Cardiac septum (tissue), 1 donor: ENCODE measurements at places on chromosomes 2 and 18. TPM values are rescaled to one million over a fixed set of nuclear protein-coding genes. Genes with fewer than 3 reads are reported as not detected.

The ANKRD29 gene
- 3.9 TPM for total RNA-seq

The SEPTIN2 gene
- total RNA-seq = 219 TPM

The DDX18 gene
- total RNA-seq = 32.4 TPM

The LIMS3 gene
- 6.4 TPM for total RNA-seq

The PARD6G gene
- total RNA-seq = 1.3 TPM

The C1QL2 gene
- not detected for total RNA-seq

The NT5DC4 gene
- not detected for total RNA-seq

The CHRNG gene
- not detected for total RNA-seq

The IFT172 gene
- total RNA-seq = 18.7 TPM

The GCG gene
- not detected for total RNA-seq

The MTIF2 gene
- 40.8 TPM for total RNA-seq

The INHBB gene
- 2.8 TPM for total RNA-seq

The REG3G gene
- not detected for total RNA-seq

The SIX2 gene
- total RNA-seq = 0.89 TPM

The NAB1 gene
- 35.4 TPM for total RNA-seq

The TUBA4B gene
- not detected for total RNA-seq

The PLA2R1 gene
- total RNA-seq = 3.0 TPM

The RTP5 gene
- total RNA-seq = 0.08 TPM

The GULP1 gene
- total RNA-seq = 5.1 TPM

The PID1 gene
- 4.3 TPM for total RNA-seq

The OR6B2 gene
- total RNA-seq = not detected

The SGPP2 gene
- total RNA-seq = 1.0 TPM

The ITGA4 gene
- total RNA-seq = 3.4 TPM

The GPR55 gene
- total RNA-seq = not detected

The UGT1A8 gene
- total RNA-seq = not detected

The R3HDM1 gene
- total RNA-seq = 21.2 TPM

The IGFBP5 gene
- total RNA-seq = 191 TPM

The B4GALT6 gene
- total RNA-seq = 5.3 TPM

The TMEM198 gene
- total RNA-seq = 1.8 TPM

The DRC1 gene
- total RNA-seq = 0.13 TPM

The GRB14 gene
- 2.2 TPM for total RNA-seq

The DLX1 gene
- total RNA-seq = not detected

The CD302 gene
- total RNA-seq = 10.8 TPM

The CPS1 gene
- 2.9 TPM for total RNA-seq

The GAL3ST2 gene
- total RNA-seq = not detected

The AQP12A gene
- not detected for total RNA-seq

The REG1B gene
- not detected for total RNA-seq

The CD8B2 gene
- total RNA-seq = not detected

The MFF gene
- total RNA-seq = 75.6 TPM

The TRIM43 gene
- not detected for total RNA-seq

The ARHGEF33 gene
- total RNA-seq = 0.38 TPM

The EFR3B gene
- total RNA-seq = 8.9 TPM

The EGR4 gene
- not detected for total RNA-seq

The UGT1A10 gene
- not detected for total RNA-seq

The GPD2 gene
- total RNA-seq = 12.6 TPM

The HOXD3 gene
- total RNA-seq = 1.0 TPM

The CABYR gene
- total RNA-seq = 0.59 TPM

The UGT1A5 gene
- total RNA-seq = not detected

The CKAP2L gene
- 0.30 TPM for total RNA-seq

The CTAGE1 gene
- total RNA-seq = 0.13 TPM

The C2orf72 gene
- total RNA-seq = 0.08 TPM

The GAREM2 gene
- total RNA-seq = 1.1 TPM

The FOXD4L1 gene
- not detected for total RNA-seq

The C2orf15 gene
- not detected for total RNA-seq

The ACMSD gene
- not detected for total RNA-seq

The CPLX4 gene
- total RNA-seq = not detected

The YPEL5 gene
- 67.8 TPM for total RNA-seq
